ENCODE measurements at places on chromosomes 16 and 17.

DNA sequence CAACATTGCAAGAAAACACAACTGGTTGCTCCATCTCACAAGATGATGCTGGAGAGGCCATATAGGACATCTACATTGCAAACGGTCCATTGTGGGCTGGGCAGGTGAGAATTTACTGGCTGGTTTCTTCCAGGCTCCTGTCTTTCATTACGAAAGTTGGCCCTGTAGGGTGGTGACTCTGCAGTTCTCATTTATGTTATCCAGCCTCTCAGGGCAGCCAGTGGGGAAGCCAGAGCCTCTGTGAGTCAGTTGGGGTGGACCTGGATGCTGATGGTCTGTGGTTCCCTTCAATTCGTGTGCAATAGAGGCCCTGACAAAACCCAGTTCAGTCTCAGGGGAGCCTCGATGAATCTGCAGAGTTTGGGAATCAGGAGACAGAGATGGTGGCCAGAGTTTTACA, 341.0 kb upstream of the CCL2 start:
- DNase-seq = no peak
- H3K36me3 ChIP-seq = no peaks in the 10 kb centered on the region
- H3K27me3 ChIP-seq = no peaks in the 10 kb centered on the region
- H3K4me3 ChIP-seq = no peak overlapping the region

GRCh38 chr16:85306071-85306792, 194.0 kb upstream of the CIBAR2 start:
- H3K27me3 ChIP-seq = no peaks in the 10 kb centered on the region
- H3K4me3 ChIP-seq = no peak overlapping the region
- peak overlapping the region; percentile 57 for H3K27ac ChIP-seq
- H3K4me1 ChIP-seq = no peaks in the 10 kb centered on the region
- H3K36me3 ChIP-seq = no peaks in the 10 kb centered on the region
- DNase-seq = peak; percentile 82

DNA sequence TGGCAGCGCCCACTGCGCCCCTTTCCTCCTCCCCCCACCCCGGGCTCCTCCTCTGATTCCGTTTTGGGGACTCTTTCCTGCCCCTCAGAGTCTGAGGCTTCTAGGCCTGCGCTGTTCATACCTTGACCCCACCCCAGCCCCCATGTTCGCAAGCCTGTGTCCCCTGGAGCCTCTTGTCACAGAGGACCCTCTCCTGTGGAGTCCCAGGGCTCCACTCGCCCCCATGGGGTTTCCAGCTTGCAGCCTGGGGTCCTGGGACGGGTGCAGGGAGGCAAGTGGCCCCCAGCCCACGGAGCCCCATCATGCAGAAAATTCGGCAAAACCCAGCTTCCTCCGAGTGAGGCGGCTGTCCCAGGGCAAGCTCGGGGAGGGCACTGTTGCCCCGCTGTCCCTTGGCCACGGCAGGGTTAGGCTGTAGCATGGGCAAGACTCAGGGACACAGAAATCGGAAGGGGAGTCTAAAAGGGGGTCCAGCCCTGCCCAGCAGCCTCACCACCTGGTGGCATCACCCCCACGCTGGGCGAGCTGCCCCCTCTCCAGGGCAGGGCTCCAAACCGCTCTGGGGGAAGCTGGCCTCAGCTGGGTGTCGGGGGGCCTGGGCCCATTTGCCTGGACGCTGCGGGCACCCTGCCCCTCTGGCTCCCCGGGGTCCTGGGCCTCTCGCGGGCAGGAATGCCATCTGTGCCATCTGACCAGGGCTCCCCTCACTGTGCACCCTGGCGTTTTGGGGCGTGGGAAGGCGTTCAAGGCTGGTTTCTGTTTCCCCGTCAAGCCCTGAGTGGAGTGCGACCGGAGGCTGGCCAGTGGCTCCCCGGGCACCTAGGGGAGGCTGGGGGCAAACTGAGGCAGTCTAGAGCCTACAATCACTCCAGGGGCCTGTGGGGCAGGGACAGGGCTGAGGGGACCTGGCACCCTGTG, 11.5 kb upstream of the BAHCC1 start:
- H3K4me3 ChIP-seq = no peak overlapping the region
- H3K36me3 ChIP-seq = no peaks in the 10 kb centered on the region
- DNase-seq = no peak
- peaks cover 21% of the 10 kb centered on the region for H3K27me3 ChIP-seq
- no peaks in the 10 kb centered on the region for H3K4me1 ChIP-seq

GRCh38 chr16:22684574-22685458, 129.1 kb upstream of the HS3ST2 start:
- H3K4me3 ChIP-seq = no peak overlapping the region
- DNase-seq = no peak
- no peaks in the 10 kb centered on the region for H3K36me3 ChIP-seq
- no peak overlapping the region for H3K27ac ChIP-seq
- no peaks in the 10 kb centered on the region for H3K4me1 ChIP-seq
- H3K27me3 ChIP-seq = no peaks in the 10 kb centered on the region

GRCh38 chr17:9406046-9406606, 169.5 kb downstream of the STX8 start:
- H3K36me3 ChIP-seq = no peaks in the 10 kb centered on the region
- no peak overlapping the region for H3K4me3 ChIP-seq
- H3K27me3 ChIP-seq = no peaks in the 10 kb centered on the region
- no peak for DNase-seq

GRCh38 chr17:40323391-40324381, 14.7 kb downstream of the RARA start:
- peak; percentile 92 for DNase-seq
- H3K27ac ChIP-seq = peak overlapping the region; percentile 96
- peaks cover 88% of the 10 kb centered on the region for H3K4me1 ChIP-seq
- peak overlapping the region; percentile 55 for H3K4me3 ChIP-seq

- DNase-seq = no peak
- no peak overlapping the region for H3K4me3 ChIP-seq
- no peaks in the 10 kb centered on the region for H3K27me3 ChIP-seq
- H3K27ac ChIP-seq = no peak overlapping the region
Observed at GRCh38 chr17:77210331-77210730, 69.6 kb downstream of the SEC14L1 start.

DNA sequence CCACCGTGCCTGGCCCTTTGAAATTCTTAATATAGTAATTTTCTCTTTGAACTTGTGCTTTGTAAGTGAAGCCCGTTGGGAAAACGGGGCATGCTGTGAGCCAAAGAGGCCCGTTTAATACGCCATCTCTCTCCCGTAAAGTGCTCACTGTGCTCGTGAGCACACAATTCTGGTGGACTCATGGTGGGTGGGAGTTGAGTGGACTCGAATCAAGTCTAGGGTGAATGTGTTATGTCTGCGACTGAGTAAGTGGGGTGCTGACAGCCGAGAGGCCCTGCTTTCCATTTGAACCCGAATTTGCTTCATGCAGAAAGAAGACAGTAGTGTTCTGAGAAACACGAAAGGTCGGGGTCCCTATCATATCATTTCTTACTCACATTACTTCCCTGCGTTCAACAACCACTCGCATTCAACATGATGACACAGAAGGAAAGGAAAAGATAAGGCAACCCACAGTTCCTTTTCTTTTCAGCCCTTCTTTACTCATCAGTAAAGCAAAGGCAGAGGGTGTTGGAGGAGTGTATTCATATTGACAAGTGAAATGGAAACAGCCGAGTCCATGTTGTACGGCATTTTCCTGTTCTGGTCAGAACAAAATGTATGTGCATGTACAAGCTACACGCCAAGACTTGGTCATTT, 4.8 kb upstream of the ATP2A3 start:
- peaks cover 19% of the 10 kb centered on the region for H3K4me1 ChIP-seq
- H3K36me3 ChIP-seq = no peaks in the 10 kb centered on the region
- H3K27ac ChIP-seq = no peak overlapping the region
- DNase-seq = no peak
- no peak overlapping the region for H3K4me3 ChIP-seq
- H3K27me3 ChIP-seq = no peaks in the 10 kb centered on the region

- H3K4me3 ChIP-seq = no peak overlapping the region
- DNase-seq = no peak
- no peaks in the 10 kb centered on the region for H3K27me3 ChIP-seq
- H3K4me1 ChIP-seq = no peaks in the 10 kb centered on the region
- H3K27ac ChIP-seq = no peak overlapping the region
Observed at GRCh38 chr17:67891481-67892119, 66.3 kb downstream of the BPTF start.

- H3K27me3 ChIP-seq = no peaks in the 10 kb centered on the region
- no peak overlapping the region for H3K4me3 ChIP-seq
- H3K4me1 ChIP-seq = no peaks in the 10 kb centered on the region
- DNase-seq = no peak
Observed at GRCh38 chr17:37037590-37038155, 88.9 kb downstream of the AATF start.

GRCh38 chr16:8916541-8917225, 34.5 kb downstream of the LITAFD start:
- peaks cover 20% of the 10 kb centered on the region for H3K36me3 ChIP-seq
- H3K27me3 ChIP-seq = no peaks in the 10 kb centered on the region
- no peak for DNase-seq

DNA sequence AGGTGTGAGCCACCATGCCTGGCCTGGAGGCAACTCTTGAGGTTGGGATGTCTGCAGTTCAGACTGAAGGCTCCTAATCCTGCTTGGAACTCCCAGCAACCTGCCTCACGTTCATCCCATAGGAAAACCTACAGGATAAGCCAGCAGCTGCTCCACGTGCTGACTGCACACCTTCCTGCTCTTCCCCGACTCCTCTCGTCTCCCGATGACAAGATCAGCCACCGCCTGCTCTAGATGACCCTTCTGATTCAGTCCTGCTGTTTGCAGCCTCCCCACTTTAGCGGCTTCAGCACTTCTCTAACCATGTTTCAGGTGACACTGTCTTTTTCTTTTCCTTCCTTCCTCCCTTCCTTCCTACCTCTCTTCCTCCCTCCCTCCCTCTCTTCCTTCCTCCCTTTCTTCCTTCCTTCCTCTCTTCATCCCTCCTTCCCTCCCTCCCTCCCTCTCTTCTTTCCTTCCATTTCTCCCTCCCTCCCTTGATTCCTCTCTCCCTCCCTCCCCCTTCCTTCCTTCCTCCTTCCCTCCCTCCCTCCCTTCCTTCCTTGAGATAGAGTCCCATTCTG, 61.8 kb downstream of the EMP2 start:
- DNase-seq = no peak
- H3K27ac ChIP-seq = no peak overlapping the region
- H3K36me3 ChIP-seq = no peaks in the 10 kb centered on the region
- no peaks in the 10 kb centered on the region for H3K4me1 ChIP-seq
- H3K4me3 ChIP-seq = no peak overlapping the region
- no peaks in the 10 kb centered on the region for H3K27me3 ChIP-seq

DNA sequence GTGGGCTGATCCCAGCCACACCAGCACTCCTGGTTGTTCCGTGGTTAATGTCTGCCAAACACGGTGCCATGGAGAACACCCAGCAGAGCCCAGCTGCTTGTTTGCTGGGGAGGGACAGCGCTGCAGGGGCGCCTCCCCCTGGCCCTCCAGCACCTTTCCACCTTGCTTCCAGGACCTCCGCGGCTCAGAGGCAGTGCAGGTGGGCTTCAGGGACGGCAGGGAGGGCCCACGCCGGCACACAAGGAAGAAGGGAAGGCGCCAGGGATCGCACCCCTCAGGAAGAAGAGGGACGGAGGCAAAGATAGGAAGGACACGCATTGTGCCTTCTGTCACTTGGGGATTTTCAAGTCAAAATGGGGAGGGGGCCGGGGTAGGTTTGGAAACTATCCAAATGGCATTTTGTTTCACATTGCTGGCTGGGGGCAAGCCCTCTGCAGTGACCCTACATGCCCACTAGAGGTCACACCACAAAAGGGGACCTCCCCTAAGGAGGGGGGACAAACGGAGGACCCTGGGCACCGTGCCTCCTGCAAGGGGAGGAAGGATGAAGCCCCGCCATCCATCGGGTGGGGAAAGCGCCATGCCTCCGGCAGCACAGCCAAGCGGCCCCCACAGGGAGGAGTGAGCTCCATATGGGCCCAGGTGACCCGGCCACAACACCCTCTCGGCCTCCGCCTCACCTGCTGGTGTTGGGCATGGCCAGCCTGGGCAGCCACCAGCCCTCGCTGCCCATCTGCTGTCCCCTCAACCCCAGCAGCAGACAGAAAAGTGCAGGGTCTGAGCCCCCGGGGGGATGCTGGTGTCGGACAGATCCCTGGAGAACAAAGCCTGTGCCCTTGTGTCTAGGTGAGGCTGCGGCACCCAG, 7.5 kb upstream of the C16orf95 start:
- H3K4me1 ChIP-seq = no peaks in the 10 kb centered on the region
- no peaks in the 10 kb centered on the region for H3K27me3 ChIP-seq
- H3K36me3 ChIP-seq = peaks cover 20% of the 10 kb centered on the region
- DNase-seq = no peak
- peak overlapping the region; percentile 20 for H3K27ac ChIP-seq
- no peak overlapping the region for H3K4me3 ChIP-seq

DNA sequence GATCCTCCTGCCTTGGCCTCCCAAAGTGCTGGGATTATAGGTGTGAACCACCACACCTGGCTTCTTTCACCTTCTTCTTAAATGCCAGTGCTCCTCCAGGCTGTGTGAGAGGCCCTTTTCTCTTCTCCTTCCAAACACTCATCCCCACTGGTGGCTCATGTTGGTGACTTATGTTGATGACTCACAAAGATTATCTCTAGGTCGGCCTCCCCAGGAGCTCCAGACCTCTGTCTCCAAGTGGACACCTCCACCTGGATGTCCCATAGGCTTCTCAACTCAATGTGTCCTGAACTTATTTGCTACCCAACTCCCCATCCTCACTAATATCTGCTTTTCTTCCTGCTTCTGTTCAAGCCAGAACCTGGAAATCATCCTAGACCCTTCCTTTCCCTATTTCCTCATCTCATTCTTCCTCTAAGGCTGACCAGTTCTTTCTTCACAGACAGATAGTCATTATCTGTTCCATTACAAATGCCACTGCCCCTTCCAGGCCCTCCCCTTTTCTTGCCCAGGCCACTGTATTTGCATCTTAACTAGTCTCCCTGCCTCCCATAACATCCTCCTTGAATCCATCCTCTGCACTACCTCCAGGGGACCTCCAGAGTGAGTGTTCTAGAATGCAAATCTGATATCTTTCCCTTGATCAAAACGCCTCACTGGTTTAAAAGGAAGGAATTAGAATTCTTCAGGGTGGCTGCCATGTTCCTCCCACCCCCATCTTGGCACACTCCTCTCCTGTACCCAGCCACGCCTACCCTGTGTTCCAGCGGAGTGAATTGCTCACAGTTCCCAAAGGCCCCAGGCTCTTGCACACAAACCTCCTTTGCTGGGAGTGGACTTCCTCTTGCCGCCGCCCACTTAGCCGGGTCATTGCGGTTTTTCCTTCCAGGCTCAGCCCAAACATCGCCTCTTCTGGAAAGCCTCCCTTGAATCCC, 34.8 kb upstream of the FBXO47 start:
- DNase-seq = no peak
- peaks cover 29% of the 10 kb centered on the region for H3K4me1 ChIP-seq
- H3K4me3 ChIP-seq = no peak overlapping the region
- H3K27ac ChIP-seq = no peak overlapping the region

GRCh38 chr16:10981697-10982216, 37.4 kb downstream of the CLEC16A start:
- H3K4me1 ChIP-seq = peaks cover 10% of the 10 kb centered on the region
- H3K27ac ChIP-seq = no peak overlapping the region
- H3K27me3 ChIP-seq = no peaks in the 10 kb centered on the region
- H3K4me3 ChIP-seq = no peak overlapping the region

- no peaks in the 10 kb centered on the region for H3K4me1 ChIP-seq
- DNase-seq = no peak
- no peak overlapping the region for H3K27ac ChIP-seq
Observed at GRCh38 chr16:9331503-9331902, 240.1 kb downstream of the HAPSTR1 start.

- peaks cover 26% of the 10 kb centered on the region for H3K4me1 ChIP-seq
- DNase-seq = peak; percentile 65
- H3K4me3 ChIP-seq = peak within 1 kb of the TSS; percentile 88
- no peaks in the 10 kb centered on the region for H3K27me3 ChIP-seq
- H3K36me3 ChIP-seq = no peaks in the 10 kb centered on the region
Observed at GRCh38 chr17:7479213-7480088, at the start of gene ZBTB4. Gene ZBTB4 (minus strand): TSS chr17:7479631. CDS start chr17:7466801, 12,830 bp downstream.
